ENCODE measurements at places on chromosomes 11 and 22.
A peak's percentile ranks its signal among the peaks of the same experiment; 100 is the strongest.

DNA sequence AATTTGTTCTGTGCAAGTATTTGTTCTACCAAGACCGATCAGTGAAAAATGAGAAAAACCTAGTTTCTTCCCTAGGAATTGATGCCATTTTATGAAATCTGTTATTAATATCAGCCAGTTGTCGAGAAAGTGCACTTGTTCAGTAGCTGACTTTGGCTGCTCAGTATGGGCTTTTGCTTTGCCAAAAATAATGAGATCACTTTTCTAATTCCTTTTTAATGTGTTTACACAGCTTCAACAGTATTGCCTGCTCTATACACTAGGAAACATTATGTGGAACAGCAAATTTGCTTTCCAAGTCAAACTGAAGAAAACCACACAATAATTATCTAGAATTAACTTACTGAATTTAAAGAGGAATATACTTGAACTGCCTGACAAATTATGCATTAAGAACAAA, 34.4 kb downstream of the SCUBE2 start:
- peak; percentile 50 for DNase-seq

- no peak for DNase-seq
Observed at GRCh38 chr22:26918226-26918625, 260.8 kb downstream of the MIAT start.

DNA sequence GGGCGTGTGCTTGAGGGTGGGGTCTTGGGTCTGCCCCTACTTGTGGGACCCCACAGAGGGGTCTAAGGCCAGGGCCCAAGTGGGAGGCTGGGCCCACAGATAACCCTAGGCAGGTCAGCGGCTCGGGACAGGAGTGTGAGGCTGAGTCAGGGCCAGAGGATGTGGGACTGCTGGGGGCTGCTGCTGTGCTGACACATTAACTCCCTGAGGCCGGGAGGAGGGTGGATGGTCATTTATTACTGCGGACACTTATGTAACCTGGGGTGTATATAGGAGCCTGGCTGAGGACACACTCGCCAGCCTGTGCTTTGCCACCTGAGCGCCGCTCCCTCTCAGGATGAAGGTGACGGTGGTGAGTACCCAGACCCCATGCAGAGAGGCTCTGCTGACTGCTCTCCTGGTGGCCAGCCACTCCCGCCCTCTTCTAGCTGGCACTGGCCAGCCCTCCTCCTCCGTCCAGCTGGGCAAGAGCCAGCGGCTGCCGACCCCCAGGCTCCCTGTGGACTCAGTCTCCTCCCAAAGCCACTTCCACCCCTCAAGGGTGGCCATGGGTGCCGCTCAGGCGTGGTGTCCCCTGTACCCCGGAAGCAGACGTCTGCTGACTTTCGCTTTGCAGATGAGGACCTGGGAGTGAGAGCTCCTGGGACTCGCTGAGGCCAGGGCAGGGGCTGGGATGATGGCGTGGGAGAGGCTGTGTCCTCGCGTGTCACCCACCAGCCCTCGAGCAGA, at the start of gene MIOX:
MIOX (plus strand) TSS at position 299 of the 729 bp plus-strand sequence; CDS start at position 338, 39 bp downstream.
- no peak for DNase-seq

GRCh38 chr11:128305588-128305987, 281.8 kb downstream of the ETS1 start:
- DNase-seq = no peak

DNA sequence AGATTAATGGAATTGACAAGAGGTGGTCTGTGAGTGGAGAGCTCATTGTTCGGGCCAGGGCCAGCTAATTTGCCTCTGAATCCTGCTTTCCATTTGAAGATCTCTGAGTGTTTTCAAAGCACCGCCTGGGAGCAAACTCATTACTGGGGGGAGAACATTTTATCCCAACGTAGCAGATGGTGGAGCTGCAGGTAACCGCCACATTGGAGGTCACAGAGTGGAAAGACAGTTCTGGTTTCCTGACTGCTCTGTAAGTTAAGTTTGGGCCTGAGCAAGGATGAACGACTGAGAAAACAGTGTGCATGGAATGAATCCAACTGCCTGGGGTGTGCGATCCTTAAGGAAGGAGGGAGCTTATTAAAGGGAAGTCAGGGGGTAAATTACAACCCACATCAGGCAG, 30.5 kb downstream of the LMO2 start:
- DNase-seq = peak; percentile 64

- DNase-seq = no peak
Observed at GRCh38 chr11:8805296-8805695, 105.7 kb upstream of the AKIP1 start.

DNA sequence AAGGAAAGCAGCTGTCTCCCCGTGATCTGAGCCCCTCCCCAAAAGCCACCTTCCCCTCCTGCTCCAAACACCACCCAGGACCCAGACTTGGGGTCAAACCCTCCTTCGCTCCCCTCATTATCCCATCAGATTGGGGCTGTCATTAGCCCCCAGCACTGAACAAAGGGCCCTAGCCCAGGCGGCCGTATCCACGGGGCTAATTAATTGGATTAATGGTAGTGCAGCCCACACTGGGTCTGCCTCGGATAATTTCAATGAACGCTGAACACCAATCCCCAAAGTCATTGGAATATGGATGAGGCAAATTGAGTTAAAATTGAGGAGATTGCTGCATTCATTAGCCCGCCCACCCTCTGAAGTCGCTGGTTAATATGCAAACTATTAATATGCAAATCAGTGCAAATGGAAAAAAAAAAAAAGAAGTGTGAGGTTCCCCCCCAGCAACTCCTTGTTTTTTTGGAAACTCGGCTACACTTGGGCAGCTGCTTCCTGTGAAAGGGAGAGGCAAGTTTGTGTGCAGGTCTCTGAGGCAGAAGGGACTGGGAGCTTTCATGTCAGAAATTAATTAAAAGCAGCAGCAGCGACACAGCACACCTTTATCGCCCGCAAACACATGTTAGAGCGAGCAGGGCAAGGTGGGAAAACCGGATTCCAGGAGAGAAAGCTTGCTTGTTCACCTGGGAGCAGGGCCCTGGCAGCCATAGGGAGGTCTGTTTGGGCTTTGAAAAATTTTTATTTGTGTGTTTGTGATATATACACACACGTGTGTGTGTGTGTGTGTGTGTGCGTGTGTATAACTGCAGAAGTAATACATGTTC, 517.8 kb downstream of the MIAT start:
- no peak for DNase-seq

- DNase-seq = no peak
Observed at GRCh38 chr11:889687-890475, 20.7 kb downstream of the CHID1 start.

- peak; percentile 33 for DNase-seq
Observed at GRCh38 chr11:125990244-125990643, 44.4 kb downstream of the VSIG10L2 start.

GRCh38 chr22:32761251-32761903, 40.1 kb upstream of the TIMP3 start:
- DNase-seq = no peak

DNA sequence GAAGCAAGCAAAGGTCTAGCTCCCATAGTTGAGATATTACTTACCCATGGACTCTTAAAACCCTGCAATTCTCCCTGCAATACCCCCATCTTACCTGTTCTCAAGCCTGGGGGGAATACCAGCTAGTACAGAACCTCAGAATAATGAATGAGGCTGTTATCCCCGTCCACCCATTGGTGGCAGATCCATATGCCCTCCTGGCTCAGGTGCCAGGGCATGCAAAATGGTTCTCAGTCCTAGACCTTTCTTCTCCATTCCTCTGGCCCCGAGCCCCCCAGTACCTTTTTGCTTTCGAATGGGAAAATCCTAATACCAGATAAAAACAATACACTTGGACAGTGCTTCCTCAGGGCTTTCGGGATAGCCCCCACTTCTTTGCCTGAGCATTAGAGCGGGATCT, 86.4 kb downstream of the PIWIL4 start:
- no peak for DNase-seq

GRCh38 chr22:47063606-47064005, 301.2 kb downstream of the TBC1D22A start:
- no peak for DNase-seq

GRCh38 chr11:125070699-125071254, 7.7 kb downstream of the SLC37A2 start:
- no peak for DNase-seq

- peak; percentile 54 for DNase-seq
Observed at GRCh38 chr22:37566903-37567798, 6.9 kb downstream of the CDC42EP1 start.

DNA sequence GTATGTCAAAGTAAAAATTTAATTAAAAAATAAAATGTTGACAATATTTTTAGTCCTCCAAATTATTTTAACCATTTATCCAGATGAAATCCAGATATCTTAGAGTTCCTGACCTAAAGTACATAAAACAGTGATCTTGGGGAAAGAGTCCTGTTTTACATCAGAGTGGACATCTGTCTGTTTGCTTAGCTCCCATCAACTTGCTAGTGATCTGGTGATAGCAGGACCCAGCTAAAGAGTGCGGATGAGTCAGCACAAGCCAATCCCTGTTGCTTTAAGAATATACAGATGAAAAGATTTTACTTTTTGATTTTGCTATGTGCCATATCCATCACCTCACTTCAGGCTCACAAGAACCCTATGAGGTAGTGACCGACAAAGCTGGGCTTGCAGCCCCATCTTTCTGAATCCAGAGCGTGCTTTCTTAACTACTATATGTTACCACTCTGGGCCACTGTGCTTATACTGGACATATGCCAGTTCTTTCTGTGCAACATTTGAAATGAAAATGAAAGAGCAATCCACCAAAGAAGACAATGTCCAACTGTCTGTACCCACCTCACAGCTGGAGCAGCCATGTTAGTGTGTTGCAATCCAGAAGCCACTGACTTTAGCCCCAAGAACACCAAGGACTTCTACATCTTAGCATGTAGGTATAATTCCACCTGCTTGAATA, 167.6 kb upstream of the SESN3 start:
- DNase-seq = no peak

DNA sequence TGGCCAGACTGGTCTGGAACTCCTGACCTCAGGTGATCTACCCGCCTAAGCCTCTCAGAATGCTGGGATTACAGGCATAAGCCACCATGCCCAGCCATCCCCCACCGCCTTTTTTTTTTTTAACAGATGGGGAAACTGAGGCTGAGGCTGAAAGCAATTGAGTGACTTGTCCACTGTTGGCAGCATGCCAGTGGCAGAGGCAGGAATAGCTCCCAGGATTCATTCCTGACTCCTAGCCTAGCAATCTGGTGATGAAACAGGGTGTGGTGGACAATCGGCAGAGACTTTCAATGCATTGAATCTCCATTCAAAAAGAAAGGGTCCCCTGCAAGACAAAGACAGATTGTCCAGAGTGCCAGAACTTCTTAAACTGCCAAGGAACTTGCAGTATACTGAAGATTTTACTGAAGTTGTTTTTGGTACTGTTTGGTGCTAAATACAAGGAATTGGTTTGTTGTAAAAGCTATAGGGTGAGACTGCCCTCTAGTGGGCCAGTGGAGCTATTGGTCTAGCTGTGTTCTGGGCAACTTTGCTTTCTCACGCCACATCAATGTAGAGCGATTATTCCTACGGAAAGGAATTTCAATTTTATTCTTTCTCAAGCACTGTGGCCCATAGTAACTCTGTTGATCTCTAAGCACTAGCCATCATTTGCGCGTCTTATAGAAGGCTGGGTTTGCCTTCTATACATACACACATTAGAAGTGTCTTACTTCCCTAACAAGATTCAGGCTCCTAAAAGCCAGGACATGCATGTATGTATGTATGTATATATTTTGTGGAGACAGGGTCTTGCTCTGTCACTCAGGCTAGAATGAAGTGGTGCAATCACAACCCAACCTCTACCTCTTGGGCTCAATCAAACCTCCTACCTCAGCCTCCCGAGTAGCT, 21.0 kb downstream of the C22orf31 start:
- peak; percentile 80 for DNase-seq

DNA sequence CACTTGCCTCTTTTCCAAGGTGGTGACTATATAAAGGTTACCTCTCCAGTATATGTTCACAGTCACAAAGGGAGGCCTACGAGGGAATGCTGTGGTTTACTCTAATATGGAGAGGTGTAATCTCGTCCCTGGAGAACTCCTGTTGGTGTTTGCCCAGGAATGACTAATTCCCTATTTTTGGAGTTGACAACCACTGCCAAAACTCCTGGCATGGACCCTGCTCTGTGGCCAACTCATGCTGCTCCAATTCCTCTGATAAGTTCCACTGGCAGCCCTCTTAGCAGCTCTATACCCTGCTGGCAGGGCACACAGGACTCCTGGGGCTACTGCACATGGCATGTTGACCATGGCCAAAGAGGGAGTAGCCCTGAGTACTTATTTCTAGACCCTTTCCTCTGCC, 418.7 kb upstream of the ANO5 start:
- peak; percentile 98 for DNase-seq

- no peak for DNase-seq
Observed at GRCh38 chr11:120522021-120522420, 10.5 kb downstream of the GRIK4 start.

DNA sequence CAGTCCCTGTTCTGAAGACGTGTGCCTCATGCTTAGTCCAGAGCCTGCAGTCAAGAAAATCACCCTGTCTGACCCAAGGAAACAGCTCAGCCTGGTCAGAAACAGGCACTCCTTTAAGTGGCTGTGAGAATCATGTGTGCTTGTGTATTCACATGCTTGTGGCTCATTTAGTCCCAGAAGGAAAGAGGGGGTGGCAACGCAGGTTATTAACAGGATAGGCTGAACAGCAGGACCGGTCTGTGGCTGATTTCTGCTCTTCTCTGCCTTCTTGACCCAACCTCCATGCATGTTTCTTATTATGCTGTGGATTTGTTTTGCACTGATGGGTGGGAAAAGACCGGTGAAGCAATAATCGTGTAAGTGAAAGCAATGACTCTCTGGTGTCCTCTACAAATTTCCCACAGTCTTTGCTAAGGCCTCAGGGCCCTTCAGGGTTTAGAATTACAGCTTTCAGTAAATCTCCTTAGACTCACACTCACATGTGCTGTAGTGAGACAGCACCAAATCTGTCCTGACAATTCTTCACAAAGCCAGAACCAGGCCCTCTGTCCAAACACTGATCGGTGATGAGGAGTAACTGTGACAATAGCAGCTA, 288.1 kb downstream of the ETS1 start:
- DNase-seq = no peak

GRCh38 chr22:31611061-31611760, 50.8 kb downstream of the PISD start:
- DNase-seq = no peak

GRCh38 chr11:129323896-129324502, 51.6 kb upstream of the BARX2 start:
- peak; percentile 24 for DNase-seq

DNA sequence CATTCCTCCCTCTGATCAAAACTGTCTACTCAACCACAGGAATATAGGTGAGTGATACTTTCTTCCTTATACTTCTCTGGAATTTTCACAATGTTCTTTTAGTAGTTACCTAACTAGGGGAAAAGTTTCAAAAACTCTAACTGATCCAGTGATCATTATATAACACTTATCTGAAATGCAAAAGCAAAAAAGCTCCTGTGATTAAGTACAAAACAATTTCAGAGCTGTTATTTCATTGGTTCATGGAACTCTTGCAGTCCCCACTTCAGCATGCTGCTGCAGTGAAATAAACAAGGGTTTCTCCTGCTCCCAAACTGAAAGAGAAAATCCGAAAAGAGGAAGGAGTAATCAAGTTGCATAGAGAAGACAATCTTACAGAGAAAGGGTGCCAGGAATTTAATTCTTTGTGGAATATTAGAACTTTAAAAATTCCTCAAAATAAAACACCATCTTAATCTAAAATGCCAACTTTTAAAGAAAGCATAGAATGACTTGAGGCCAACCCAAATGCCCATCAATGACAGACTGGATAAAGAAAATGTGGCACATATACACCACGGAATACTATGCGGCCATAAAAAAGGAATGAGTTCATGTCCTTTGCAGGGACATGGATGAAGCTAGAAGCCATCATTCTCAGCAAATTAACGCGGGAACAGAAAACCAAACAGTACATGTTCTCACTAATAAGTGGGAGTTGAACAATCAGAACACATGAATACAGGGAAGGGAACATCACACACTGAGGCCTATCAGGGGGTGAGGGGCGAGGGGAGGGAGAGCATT, 20.3 kb downstream of the PPP2R1B start:
- no peak for DNase-seq
